Activated CD8-positive, alpha-beta memory T cell treated with anti-CD3 and anti-CD28 coated beads, Interleukin-2, amount 50 U/mL, for 4 hours (primary cell): ENCODE measurements at places on chromosomes 16 and 17.

- no peak for DNase-seq
These were observed 1.3 kb downstream of the NF1 start for GRCh38 chr17:31096106-31096436.

DNA sequence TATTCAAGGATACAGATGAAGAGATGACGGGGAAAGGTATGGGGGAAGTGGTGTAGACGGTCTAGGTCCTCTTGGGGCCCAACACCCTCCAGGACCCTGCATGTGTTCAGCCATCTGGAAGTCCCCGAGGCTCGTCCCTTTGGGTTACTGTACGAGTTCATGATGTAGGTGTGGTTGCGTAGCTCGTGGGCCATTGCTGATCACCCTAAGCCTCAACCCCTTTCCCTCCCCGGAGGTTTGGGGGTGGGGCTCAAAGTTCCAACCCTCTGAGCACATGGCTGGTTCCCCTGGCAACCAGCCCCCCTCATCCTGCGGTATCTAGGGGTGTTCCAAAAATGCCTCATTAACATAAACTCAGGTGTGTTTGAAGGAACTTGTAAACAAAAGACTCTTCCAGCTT, 98.8 kb upstream of the METRNL start:
- no peak for DNase-seq

DNA sequence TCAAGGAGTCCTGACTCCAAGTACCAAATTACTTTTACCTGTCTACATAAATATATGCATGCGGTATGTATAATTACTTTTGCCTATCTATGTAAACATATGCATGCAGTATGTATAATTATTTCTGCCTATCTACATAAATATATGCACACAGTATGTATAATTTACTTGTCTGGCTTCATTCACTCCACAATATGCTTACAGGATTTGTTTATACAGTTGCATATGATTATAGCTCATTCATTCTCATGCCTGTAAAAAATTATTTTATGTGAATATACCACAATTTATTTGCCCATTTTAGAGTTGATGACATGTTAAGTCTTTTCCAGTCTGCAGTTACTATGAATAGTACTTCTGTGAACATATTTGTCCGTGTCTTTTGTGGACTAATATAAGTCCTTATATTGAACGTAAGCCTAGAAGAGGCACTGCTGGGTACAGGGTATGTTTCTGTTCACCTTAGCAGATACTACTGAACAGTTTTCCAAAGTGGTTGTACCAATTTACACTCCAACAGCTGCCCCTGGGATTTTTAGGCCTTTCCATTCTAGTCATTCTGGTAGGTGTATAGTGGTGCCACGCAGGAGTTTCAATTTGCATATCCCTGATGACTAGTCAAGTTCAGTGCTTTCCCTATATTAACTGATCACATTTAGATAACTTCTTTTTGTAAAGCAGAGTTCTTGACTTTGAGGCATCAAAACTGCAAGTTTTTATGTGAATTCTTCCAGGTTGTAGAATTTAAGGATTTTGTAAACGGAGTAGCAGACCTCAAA, 47.0 kb downstream of the MARVELD3 start:
- no peak for DNase-seq

GRCh38 chr16:9004183-9004582, 40.5 kb upstream of the USP7 start:
- no peak for DNase-seq

DNA sequence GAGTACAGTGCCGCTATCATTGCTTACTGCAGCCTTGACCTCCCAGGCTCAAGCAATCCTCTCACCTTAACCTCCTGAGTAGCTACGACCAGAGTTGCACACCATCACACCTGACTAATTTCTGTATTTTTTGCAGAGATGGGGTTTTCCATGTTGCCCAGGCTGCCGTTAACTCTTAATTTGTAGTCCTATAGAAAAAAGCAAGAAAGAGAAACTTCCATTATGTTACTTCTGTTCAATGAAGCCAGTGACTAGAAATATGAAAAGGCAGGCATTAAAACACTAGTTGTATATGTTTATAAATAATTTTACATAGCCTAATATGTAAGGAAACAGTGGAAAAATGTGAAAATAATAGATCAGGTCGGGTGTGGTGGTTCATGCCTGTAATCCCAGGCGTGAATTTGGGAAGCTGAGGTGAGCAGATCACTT, 9.7 kb downstream of the RAD51C start:
- no peak for DNase-seq

DNA sequence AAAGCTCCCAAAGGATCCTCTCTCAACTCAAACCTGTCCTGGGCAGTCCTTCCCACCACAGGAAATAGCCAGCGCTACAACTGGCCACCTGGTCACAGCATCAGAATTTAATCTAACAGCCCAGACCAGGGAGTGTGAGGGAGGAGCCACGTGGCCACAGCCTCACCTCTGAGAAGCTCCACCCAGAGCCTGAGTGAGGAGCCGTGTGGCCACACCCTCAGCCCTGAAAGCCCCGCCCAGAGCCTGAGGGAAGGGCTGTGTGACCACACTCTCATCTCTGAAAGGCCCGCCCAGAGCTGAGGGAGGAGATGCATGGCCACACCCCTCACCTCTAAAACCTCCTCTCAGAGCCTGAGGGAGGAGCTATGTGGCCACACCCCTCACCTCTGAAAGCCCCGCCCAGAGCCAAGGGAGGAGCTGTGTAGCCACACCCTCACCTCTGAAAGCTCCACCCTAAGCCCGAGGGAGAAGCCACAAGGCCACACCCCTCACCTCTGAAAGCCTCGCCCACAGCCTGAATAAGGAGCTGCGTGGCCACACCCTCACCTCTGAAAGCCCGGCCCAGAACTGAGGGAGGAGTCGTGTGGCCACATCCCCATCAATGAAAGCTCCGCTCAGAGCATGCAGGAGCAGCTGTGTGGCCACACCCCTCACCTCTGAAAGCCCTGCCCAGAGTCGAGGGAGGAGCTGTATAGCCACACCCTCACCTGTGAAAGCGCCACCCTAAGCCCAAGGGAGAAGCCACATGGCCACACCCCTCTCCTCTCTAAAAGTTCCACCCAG, 28.6 kb downstream of the SLC38A8 start:
- DNase-seq, result peak; percentile 20

DNA sequence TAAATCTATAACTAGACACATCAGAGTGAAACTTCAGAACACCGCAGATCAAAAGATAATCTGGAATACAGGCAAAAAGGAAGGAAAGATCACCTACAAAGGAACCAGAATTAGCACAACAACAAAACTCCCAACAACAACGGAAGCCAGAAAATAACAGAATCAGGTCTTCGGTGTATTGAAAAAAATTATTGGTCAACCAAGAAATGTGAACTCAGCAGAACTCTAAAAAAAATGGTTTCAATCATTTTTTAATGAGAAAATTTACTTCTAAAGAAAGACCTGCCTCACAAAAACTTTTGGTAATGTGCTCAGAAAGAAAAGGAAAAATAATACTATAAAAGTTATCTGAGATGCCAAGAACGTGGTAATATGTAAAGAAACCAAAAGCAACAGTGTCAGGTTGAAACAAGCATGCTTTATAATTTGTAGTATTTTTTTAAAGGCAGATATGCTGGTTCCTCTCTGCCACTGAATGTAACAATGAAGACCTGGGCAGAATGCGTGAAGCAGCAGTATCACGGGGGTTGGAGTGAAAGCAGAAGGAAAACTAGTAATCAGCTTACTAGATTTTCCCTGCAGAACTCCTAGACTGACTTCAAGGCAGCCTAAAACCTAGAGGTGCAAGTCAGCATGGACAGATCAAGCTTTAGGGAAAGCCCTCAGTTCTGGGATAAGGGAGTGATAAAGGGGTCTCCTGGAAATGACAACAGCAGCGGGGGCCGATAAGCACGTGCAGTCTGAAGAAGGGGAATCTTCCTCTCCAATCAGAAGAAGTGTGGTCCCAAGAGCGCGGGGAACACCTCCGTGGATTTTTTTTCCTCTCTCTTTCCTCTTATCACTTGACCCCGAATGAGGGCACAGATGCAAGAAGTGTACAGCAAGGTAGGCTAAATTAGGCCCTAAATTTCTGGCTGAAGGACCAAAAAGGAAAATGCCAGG, 80.9 kb upstream of the TEKT1 start:
- DNase-seq, result no peak

DNA sequence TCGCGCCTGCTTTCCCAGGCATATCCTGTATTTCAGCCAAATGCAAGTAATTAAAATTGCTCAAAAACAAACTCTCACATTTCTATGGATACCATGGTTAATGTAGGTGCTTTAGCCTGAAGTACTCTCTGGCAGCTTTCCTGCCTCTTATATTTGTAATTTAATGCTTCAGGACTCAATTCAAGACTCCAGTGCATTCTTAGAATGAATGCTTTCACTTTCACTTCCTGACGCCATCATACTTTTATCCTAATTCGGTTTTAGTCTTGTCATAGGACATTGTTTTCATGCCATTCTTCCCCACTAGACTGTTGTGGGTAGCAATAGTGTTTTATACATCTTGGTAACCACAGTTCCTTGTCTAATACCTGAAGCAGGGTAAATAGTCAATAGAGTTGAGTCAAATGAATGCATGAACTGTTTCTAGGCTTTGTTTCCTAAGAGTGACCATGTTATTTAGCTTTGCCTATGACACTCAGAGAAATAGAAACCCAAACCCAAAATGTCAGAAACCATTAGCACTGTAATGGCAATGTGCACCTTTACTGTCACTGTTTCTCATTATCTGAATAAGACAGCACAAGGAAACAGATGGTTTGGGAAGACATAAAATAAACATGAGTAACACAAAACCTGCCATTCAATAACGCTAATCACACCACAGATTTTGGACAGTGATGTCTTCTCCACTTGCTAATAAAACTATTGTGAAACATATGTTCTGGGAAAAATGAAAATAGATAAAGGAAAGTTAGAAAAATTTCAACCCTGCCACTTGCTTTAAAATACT, 705.5 kb downstream of the CDH11 start:
- no peak for DNase-seq

- no peak for DNase-seq
These were observed 541 bp upstream of the RBBP6 start for GRCh38 chr16:24538756-24539294.

GRCh38 chr17:6641247-6641863, 495 bp downstream of the TXNDC17 start:
- DNase-seq, result no peak

- DNase-seq, result no peak
These were observed 16.5 kb downstream of the PHKB start for GRCh38 chr16:47477679-47478078.
